Stimulated activated CD4-positive, alpha-beta T cell treated with anti-CD3 and anti-CD28 coated beads, TNF-alpha, amount 100 ng/mL, for 1 hour (primary cell): ENCODE measurements at places on chromosomes 6 and 20.

GRCh38 chr6:113363048-113363798 lies 493.9 kb upstream of the MARCKS start:
- no peak for DNase-seq

GRCh38 chr20:10282979-10283456 lies 64.4 kb downstream of the SNAP25 start:
- no peak for DNase-seq

- DNase-seq: no peak
Observed at GRCh38 chr20:22430154-22430745, 154.1 kb downstream of the FOXA2 start.

- DNase-seq: no peak
Observed at GRCh38 chr6:100096341-100096740, 102.3 kb upstream of the MCHR2 start.

GRCh38 chr20:32440069-32440757 lies 82.1 kb downstream of the ASXL1 start:
- no peak for DNase-seq

DNA sequence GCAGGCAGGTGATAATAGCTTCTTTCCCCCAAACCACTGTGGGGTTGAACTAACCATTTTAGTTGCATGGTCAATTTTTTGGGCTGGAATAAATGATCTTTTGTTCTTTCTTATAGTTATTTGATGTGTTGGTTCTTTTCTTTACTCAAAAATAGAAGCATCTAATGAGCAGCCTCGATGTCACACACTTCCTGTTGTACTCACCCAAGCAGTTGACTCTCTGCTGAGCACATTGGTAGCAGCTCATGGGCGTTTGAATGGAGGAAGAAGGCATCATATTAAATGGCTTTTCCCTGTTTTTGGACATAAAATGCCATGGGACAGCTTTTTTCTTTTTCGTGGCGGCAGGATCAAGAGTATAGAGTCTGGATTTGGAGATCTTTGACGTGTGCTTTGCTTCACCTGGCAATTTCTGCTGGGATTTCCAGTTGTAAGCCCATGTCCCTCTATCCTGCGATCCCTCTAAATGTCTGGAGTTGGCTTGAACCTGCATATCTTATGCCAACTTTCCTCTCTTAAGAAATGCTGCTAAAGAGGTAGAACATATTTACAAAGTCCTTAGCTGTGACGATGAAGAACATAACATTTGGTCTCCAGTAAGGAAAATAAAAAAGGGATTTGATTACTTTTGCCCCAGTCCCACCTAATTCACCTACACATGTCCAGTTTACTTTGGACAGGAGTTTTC lies 268.3 kb downstream of the PRL start:
- no peak for DNase-seq

- no peak for DNase-seq
Observed at GRCh38 chr6:39885691-39886090, 48.6 kb downstream of the MOCS1 start.

- DNase-seq: no peak
Observed at GRCh38 chr20:5602346-5602745, 147.9 kb upstream of the SHLD1 start.

DNA sequence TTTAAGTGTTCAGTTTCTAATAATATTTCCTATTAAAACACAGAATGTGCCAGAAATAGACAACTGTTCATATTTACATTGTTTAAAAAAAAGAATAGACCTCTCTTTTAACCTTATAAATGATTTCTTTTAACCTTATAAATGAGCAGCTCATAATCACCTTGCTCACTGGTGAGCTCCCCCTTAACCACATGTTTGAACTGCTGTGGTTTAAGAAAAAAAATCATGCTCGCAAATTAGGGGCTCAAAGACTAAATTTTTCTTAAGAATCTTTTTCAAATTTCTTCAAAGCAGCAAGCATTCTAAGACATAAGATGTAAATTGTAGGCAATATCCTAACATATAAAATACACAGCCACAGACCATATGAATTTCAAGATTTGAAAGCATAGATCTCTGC lies 32.8 kb downstream of the FAM8A1 start:
- DNase-seq: no peak

DNA sequence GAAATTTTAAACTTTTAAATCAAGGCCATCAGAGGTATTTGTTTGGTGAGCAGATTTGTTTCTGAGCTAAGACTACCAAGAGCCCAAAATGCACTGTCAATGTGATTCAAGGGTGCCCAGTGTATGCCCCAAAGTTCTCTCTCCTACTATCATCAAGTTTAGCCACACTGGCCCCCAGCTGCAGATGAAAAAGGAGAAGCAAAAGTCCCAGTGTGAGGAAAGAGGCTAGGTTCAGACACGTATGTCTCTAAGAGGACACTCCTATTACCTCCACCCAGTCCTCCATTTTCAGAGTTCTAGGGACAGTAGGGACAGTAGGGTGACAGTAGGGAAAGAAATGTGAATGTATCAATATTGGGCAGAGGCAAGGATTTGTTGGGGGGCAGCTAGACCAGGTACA lies 230.8 kb downstream of the CD83 start:
- DNase-seq: no peak

DNA sequence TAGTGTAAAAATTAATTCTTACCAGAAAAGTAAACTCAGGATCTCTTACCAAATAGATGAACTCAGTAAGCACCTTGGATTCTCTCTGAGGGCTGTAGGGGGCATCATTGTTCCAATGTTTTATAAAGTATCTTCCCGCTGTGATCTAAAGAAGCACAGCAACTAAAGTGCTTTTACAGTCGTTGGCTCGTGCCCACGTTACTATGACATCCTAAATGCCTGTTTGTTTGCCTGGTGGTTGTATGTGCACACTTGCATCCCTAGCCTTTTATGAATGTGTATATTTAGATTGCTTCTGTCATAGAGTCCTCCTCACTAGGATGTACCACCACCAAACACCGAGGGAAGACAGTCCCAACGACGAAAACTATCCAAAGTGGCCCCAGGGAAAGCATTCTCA lies 34.5 kb downstream of the SLX4IP start:
- no peak for DNase-seq

DNA sequence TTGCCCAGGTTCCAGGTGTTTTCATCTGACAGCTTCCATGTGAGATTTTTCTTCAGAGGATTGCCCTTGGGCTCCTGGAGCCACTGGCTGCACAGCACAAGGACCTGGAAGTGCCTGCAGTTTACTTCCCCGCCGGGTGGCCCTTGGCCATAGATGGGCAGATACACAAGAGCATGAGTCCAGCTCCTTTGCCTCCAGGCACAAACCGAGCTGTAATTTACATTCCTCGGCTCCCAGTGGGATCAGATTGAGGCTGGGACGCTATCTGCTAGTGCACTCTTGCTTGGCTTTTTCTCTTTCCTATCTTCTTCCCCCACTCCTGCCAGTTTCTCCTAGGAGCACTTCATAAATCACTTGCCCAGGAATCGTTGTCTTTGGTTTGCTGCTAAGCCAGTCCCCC lies 85.4 kb upstream of the RALY start:
- no peak for DNase-seq

- no peak for DNase-seq
Observed at GRCh38 chr6:140602431-140603248, 1228.2 kb upstream of the CITED2 start.

- DNase-seq: no peak
Observed at GRCh38 chr6:168332020-168332419, 12.4 kb upstream of the DACT2 start.

GRCh38 chr20:5172167-5172601 lies 45.4 kb downstream of the CDS2 start:
- DNase-seq: no peak

DNA sequence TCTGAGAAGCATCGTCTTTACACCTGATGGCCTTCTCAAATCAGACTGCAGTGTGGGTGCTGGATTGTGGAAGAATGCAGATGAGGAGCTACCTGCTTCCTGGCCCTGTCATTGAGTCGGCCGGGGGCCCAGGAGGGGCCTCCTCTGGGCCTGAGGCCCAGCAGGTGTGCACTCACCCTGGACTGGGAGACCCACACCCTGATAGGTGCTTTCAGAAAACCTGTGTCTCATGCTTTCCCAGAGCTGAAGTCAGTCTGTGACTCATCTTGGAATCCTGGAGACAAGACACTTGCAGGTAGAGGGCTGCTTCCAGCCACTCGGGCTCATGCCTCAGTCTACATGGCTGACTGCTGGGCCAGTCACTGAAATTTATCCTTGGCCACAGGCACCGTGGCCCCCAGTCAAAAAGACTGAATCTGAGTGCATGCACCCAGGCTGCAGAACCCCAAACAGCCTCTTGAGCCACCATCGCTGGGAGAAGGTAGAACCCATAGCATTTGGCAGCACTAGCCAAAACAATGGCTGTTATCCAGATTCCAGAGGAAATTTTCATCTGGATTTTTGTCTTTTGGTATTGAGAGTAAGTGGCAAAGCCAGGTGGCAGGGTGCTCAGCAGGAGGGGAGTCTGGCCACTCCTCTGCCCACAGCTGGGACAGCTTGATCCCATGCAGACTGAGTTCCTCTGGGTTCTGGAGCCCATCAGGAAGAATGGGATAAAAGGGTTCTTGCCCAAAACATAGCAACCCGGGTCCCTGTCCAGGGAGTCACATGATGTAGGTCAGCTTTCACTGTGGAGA lies 182.0 kb upstream of the CST7 start:
- no peak for DNase-seq

DNA sequence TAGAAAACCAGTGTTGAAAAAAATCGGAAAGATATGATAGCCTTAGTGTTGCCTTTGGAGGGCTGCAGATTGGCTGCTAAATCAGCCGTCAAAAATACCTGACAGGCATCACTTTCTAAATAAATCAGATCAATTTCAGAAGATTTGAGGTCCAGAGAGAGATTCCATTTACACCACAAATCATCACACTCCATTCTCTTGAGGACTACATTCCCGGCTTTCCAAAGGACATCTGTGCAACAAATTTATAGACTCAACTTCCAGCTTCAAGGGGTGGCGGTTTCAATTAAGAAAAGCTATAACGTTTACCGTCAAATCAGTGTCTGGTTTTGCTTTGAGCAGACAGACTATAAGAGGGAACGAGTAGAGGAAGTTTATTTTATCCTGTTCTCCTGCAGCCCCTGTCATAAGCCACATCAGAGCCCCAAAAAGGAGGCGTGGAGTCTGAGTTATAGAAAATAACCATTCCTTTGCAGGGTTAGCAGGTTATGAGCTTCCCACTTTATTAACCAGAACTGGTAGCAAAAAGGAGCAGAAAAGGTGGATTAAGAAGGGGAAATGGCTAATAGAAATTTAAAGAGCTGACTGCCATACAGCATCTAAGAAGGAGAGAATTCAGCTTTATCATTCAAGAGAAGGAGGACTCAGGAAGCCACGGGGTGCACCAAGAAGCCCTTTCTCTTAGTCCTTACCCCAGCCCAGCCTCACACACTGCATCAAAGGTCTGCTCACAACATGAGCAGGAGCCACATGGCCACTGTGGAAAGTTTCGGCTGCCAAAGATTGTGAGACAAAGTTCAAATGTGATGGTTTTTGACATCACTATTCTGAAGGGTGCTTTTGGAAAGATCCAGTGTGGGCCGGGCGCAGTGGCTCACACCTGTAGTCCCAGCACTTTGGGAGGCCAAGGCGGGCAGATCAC lies 12.9 kb upstream of the UQCC2 start:
- no peak for DNase-seq

DNA sequence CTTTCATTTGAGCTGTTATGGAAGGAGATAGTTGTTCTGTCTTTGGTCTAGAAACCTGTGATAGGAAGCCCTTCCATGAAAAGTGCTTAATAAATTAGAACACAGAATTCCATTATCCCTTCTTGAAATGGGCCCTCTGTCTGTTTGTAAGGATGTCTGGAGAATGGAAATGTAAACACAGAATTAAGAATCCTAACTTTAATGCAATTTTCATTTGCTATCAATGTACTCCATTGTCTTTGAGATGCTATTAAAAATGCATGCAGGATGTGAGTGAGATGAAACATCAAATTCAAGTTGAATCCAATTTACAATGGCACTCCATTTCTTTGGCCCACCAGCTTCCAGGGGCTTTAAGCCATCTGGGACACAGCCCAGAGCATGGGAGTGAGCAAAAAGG lies 13.9 kb upstream of the AARS2 start:
- no peak for DNase-seq

- no peak for DNase-seq
Observed at GRCh38 chr6:106173124-106173879, 87.2 kb downstream of the PRDM1 start.

DNA sequence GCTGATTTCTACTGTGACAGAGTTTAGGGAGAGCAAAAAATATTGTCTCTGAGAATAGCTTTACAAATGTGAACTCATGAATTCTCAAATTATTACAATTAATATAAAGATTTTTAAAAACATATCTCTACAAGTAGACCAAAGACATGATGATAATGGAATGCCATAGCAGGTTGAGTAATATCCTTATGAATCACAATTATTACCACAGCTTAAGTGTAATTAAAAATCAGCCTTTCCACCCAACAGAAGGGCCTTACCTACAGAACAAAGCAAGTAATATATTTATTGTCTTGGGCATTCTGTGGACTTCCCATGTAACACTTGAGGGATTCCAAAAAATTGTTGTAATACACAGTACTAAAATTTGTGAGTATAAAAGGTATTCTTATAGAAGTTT lies 1099.6 kb upstream of the GJE1 start:
- DNase-seq: no peak

DNA sequence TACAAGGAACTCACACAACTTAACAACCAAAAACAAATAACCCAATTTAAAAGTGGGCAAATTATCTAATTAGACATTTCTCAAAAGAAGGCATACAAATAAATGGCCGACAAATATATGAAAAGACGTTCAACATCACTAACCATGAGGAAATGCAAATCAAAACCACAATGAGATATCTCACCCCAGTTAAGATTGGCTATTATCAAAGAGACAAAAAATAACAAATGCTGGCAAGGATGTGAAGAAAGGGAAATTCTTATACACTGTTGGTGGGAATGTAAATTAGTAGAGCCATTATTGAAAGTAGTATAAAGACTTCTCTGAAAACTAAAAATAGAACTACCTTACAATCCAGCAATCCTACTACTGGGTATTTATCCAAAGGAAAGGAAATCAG lies 96.7 kb upstream of the SIRPG start:
- DNase-seq: no peak

- no peak for DNase-seq
Observed at GRCh38 chr6:70327036-70327435, 24.2 kb upstream of the COL9A1 start.

- no peak for DNase-seq
Observed at GRCh38 chr6:135043846-135044245, 10.8 kb downstream of the HBS1L start.

GRCh38 chr6:122400462-122401089 lies 1.1 kb downstream of the HSF2 start:
- no peak for DNase-seq

- no peak for DNase-seq
Observed at GRCh38 chr6:106253731-106254130, 71.8 kb downstream of the ATG5 start.
